ENCODE measurements at places on chromosomes 3 and 15. TPM values are rescaled to one million over a fixed set of nuclear protein-coding genes. Genes with fewer than 3 reads are reported as not detected.

The ECE2 gene
- not detected for polyA plus RNA-seq

The ANKUB1 gene
- not detected for polyA plus RNA-seq

The SLC27A2 gene
- polyA plus RNA-seq, result 0.17 TPM

The GPR156 gene
- not detected for polyA plus RNA-seq

The SEMA3F gene
- not detected for polyA plus RNA-seq

The POLG gene
- 24.0 TPM for polyA plus RNA-seq

The GOLGA6L9 gene
- polyA plus RNA-seq, result 0.34 TPM

The TYRO3 gene
- polyA plus RNA-seq, result not detected

The MLF1 gene
- not detected for polyA plus RNA-seq

The TJP1 gene
- not detected for polyA plus RNA-seq

The CRTAP gene
- polyA plus RNA-seq, result 37.4 TPM

The MAPKAPK3 gene
- 54.1 TPM for polyA plus RNA-seq

The SI gene
- not detected for polyA plus RNA-seq

The XIRP1 gene
- polyA plus RNA-seq, result not detected

The ARHGAP31 gene
- polyA plus RNA-seq, result 3.0 TPM

The PRTG gene
- not detected for polyA plus RNA-seq

The CHRM5 gene
- polyA plus RNA-seq, result 0.15 TPM

The RTP3 gene
- polyA plus RNA-seq, result not detected

The TTLL13 gene
- polyA plus RNA-seq, result not detected

The LYZL4 gene
- not detected for polyA plus RNA-seq

The THBS1 gene
- not detected for polyA plus RNA-seq

The CASR gene
- not detected for polyA plus RNA-seq

The GPR15 gene
- 0.79 TPM for polyA plus RNA-seq

The SMCO1 gene
- not detected for polyA plus RNA-seq

The THAP10 gene
- polyA plus RNA-seq, result not detected

The CPNE4 gene
- not detected for polyA plus RNA-seq

The PLA2G4E gene
- polyA plus RNA-seq, result not detected

The ADGRG7 gene
- not detected for polyA plus RNA-seq

The ITIH1 gene
- polyA plus RNA-seq, result not detected

All from naive thymus-derived CD4-positive, alpha-beta T cell (primary cell).